GDM1 (cell line): ENCODE measurements at places on chromosomes 5 and 9.

GRCh38 chr9:21590058-21590996 lies 108.2 kb upstream of the IFNE start:
- DNase-seq, result no peak

DNA sequence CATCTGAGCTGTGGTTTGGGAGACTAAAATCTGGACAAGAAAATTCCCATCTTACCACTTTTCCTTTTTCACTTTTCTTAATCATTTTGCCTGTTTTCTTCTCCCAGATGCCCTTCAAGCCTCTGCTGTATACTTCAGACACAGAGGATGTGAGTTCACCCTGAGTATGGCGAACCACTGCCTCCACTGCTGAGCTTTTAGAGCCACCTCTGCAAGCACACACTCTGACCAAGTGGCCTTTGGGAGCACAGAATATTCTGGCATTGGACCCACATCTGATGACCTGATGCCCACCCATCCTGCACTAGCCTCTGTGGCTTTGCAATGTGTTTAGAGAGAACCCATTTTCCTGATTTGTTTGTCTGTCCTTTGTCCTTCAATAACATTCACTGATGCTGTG lies 32.5 kb downstream of the TERT start:
- no peak for DNase-seq

DNA sequence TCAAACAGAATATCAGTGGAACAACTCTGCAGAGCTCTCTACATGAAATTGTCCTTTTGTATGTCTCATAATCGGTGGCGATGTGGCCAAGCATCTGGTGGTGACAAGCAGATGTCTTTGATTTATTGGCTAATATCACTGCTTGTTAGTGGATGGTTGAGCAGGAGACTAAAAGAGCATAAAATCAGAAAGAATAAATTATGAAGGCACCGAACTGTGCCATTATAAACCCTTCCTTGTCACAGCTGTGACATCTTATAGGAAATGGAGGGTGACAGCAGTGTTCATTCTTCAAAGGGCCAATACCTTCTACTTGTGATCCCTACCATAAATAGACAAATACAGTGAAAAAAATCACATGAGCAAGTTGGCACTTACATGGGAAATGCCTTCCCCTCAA lies 1404.3 kb downstream of the MAT2B start:
- no peak for DNase-seq

DNA sequence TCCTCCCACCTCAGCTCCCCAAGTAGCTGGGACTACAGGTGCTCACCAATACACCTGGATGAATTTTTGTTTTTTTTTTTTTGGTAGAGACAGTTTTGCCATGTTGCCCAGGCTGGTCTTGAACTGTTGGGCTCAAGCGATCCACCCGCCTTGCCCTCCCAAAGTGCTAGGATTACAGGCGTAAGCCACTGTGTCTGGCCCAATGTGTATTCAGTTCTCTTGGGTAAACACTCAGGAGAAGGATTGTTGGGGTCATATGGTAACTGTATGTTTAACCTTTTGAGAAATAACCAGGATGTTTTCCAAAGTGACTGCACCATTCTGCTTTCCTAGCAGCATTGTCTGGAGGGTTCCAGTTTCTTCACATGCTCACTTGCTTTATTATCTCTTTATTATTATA lies 67.4 kb downstream of the TNPO1 start:
- no peak for DNase-seq

GRCh38 chr5:162391833-162392232 lies 324.3 kb downstream of the GABRG2 start:
- DNase-seq, result no peak

- DNase-seq, result no peak
Measured at GRCh38 chr9:134709512-134710270, 68.1 kb downstream of the COL5A1 start.

DNA sequence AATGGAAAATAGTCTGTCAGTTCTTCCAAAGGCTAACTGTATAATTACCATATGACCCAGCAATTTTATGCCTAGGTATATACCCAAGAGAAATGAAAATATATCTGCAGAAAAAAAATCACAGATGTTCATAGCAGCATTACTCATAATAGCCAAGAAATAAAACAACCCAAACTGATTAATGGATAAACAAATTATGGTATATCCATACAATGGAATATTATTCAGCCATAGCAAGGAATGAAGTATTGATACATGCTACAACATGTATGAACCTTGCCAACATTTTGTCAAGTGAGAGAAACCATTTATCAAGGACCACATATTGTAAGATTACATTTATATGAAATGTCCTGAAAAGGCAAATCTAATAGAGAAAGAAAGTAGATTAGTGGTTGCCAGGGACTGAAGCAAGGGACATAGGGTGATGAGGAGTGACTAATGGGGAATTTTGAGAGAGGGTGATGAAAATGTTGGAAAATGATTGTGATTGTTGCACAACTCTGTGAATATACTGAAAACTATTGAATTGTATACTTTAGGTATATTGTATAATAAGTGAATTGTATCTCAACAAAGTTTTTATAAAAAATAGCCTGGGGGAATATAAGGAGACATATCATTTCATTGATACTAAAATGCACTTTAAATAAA lies 114.4 kb downstream of the PBX3 start:
- DNase-seq, result no peak

GRCh38 chr9:131812116-131812790 lies 72.4 kb upstream of the RAPGEF1 start:
- no peak for DNase-seq

DNA sequence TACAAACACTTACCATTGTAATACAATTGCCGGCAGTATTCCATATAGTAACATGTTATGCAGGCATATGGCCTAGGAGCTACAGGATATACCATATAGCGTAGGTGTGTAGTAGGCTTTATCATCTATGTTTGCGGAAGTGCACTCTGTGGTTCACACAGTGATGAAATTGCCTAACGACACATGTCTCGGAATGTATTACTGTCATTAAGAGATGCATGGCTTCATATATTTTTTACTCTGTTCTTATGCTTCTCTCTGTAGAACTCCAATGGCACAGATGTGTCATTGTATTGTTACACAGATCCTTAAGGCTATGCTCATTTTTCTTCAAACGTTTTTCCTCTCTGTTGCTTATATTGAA lies 19.2 kb upstream of the ANKRD18A start:
- DNase-seq, result no peak
